Fibroblast of skin of left quadriceps (primary cell): ENCODE measurements at places on chromosomes 13 and 19.

DNA sequence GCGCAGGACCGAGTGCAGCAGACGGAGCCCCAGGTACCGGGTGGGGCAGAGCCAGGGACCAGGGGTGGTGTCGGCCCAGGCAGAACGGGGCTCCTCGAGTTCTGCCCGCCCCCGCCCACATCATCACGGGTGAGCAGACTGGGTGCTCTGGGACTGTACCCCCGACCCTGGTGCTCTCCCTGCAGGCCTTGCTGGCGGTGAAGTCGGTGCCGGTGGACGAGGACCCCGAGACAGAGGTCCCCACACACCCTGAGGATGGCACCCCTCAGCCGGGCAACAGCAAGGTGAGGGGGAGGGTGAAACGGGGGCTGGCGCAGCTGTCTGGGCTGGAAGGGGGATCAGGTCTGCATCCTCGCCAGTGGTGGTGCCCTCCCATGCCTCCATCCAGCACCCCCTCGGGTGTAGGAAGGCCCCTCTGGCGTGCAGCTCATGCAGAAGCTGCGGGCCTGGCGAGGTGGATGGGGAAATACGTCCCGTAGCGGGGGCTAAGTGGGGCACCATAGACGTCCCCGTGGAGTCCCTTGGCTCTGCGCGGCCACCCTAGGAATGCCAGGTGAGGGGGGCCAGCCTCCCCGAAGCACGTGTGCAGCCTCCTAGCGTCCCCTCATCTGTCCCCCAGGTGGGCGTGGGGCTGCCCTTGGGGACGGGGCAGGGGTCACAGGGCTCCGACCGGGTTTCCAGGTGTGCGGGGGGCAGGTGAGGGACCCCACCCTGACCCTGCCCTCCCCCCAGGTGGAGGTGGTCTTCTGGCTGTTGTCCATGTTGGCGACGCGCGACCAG is 6.4 kb downstream of the APC2 start:
- DNase-seq = no peak

DNA sequence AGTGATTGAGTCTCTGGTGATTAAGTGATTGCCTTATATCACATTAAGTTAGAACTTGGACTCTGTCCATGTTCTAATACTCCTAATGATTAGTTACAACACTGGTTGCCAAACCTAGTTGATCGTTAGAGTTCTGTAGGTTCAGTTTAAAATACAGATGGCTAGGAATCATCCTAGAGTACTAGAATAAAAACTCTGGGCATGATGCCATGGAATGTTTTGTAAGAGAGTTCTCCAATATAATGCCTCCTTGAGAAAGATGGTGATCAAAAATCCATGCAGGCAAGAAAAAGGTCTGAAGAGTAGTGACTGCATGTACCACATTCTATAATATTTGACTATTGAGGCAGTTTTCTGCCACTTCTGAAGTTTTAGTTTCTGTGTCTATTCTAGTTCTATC is 176.3 kb downstream of the GPC5 start:
- DNase-seq = no peak

DNA sequence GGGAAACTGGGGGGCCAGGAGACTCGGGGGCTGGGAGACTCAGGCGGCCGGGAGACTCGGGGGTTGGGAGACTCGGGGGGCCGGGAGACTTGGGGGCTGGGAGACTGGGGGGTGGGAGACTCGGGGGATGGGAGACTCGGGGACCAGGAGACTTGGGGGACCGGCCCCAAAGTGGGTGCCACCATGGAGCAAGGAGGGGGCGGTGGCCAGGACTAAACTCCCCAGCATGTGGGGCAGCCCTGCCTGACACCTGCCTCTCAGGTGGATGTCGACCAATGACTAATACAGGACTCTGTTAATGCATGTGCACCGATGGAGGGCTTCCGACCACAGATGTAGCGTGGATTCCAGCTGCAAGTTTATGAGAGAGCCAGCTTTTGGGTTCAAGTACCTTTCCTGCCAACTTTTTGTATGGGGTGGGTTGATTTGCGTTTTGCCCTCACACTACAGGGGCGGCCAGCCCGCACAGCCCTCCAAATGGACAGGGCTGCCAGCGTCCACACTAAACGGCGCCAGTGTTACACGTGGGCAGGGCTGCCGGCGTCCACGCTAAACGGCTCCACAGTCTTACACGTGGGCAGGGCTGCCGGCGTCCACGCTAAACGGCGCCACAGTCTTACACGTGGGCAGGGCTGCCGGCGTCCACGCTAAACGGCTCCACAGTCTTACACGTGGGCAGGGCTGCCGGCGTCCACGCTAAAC is 62.2 kb downstream of the RASA3 start:
- DNase-seq = no peak

GRCh38 chr19:33557196-33557595 is 35.6 kb upstream of the PEPD start:
- DNase-seq = no peak

- no peak for DNase-seq
Observed at GRCh38 chr13:29159871-29160270, 339.7 kb downstream of the MTUS2 start.

DNA sequence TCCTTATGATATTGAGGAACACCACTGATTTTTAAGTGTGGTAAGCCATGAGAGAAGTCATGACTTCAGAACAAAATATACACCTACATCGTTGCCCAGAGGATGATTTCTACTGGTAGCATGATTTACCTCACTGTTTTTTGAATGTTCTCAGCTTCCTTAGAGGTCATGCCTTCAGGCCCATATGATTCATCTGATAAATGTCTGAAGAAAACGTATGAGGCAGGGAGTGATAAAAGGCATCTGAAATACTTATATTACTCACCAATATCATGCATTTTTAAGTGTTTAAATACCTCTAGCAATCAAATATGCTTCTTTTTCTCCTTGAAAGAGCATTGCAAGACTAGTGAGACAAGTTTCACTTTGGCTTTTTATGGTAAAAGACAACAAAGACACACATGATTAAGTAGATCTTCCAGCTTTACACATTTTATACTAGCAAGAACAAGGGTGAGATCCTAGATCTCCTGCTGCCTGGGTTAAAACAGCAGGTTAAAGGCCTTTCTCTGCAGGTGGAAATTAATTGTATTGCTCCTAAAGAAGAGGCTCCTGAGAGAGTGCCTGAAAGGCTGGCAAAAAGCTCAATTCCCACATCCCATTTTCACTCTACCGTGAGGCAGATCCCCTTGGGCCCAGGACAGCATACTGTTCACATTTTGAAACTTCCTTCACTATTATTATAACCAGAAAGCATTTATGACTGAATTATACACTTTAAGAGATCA is 432.4 kb downstream of the SLITRK1 start:
- DNase-seq = peak; percentile 61

- no peak for DNase-seq
Observed at GRCh38 chr19:10416083-10416379, 4.3 kb upstream of the PDE4A start.

DNA sequence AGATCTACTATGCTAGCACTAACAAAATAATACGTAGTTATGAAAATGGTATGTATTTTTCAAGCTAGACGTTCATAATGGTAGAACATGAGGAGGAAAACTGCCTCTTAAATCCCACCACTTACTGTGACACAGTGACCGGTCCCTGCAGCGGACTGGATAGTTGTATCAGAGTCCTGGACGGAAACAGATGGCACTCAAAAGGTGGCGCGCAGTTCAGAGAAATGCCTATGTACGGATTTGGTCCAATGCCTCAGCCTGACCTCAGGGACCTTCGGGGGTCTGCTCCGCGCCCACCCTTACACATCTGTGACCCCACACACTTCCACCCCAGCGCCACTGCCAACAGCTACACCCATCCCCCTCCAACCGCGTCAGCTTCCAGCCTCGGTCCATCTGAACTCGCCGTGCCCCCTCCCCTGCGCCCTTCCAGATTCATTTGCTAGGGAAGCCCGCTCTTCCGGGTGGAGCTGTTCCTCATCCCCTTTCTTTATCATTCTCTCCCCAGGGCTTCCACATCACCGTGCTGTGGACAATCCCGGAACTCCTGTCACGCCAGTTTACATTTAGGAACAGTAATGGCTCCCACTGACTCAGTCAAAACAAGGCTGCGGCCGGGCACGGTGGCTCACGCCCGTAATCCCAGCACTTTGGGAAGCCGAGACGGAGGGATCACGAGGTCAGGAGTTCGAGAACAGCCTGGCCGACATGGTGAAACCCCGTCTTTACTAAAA is 792 bp upstream of the LENG8 start:
- no peak for DNase-seq

GRCh38 chr19:1248139-1248785 is at the start of gene MIDN:
MIDN (plus strand) TSS chr19:1248583; CDS start chr19:1250297, 1,714 bp downstream.
- peak; percentile 68 for DNase-seq

DNA sequence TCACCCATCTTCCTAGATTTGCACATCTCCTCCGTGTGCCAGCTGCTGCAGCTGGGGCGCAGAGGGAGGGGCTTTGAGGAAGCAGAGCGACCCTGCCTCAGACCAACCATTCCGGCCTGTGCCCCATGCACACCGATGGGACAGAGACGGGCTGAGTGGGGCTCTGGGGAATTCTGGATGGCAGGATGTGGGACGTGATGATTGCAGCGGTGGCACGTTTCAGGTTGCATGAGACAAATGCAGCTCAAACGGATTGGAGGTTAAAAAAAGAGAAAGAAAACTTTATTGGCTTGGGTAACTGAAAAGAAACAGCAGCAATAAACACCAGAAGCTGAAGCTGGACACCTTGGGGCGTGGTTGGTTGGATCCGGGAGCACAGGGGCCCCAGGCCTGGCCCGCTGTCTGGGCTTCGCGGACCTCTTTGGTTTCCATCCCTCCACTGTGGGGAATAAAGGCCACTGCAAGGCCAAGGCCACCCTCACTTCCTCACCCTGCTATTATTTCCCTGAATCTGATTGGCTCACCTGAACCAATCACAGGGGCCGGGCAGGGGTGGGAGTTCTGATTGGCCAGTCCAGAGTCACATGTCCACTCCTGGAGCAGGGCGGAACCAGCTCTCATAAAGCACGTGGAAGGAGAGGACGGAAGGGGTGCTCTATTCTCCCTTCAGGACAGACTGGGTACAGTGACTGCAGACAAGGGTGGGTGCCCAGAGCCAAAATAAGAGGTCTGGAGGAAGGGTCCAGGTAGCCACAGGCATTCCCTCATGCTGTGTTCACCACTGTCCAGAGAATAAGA is 6.1 kb upstream of the ZNF787 start:
- no peak for DNase-seq

- no peak for DNase-seq
Observed at GRCh38 chr19:42282819-42283187, 13.8 kb downstream of the CIC start.

GRCh38 chr19:45047188-45047797 is 8.4 kb downstream of the CLASRP start:
- no peak for DNase-seq

DNA sequence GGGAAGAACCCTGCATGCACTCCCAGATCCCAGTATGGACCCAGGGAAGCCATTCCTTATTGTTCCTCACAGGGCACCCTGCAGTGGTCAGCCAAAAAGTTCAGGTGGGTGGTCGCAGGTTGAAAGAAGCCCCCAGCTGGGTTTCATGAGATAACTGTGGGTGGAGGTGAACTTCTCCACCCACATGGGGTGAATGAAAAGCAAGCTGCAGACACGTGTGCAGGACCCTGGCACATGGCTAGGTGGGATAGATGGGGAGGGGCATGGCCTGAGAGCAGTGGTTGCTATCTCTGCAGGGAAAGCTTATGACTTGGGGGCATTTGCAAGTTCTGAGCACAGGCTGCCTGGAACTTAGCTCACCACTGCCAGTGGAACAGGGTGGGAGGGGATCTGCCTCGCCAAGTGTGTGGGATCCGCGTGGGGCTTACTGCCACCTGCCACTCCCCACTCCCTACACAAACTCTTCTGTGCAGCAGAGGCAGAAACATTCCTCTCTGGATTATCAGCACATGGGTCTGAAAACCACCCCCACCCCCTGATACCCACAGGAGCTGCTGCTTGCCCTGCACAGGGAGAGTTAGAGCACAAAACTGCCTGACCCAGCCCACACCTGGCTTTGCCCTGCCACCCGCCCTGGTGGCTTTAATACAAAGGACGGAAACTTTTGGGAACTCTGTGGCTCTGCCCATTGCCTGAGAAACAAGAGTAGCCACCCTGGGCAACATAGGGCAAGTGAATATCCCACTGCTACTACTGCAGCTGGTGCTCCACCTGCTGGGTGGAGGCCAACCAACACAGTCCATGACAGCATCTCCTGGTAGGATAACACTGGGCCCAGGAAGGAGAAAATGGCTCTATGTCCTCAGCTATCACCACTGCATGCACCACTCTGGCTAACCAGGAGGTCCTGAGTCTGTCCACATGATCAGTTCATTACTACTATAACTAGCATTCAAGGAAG is 24.4 kb downstream of the PLA2G4C start:
- DNase-seq = no peak

DNA sequence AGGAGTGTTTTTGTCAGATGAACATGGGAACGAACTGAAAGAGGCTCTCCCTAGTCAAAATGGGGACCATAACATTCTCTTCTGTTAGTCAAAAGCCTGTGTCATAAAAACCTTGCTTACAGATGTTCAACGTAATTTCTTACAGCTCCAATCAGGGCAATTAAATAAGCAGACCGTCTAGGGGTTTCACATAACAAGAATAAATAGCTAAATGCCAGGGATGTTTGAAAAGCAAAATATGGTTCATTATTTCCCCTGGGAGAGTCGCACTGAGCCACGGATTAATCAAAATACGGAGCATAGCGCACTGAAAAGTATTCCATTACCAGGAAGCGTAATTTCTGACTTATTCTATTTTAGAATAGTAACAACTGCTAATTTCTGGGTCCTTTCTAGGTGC is 63.7 kb upstream of the MRI1 start:
- DNase-seq = no peak

GRCh38 chr19:34676697-34677385 is at the start of gene SCGB2B2:
SCGB2B2 (minus strand) TSS chr19:34677159; CDS start chr19:34594563, 82,596 bp downstream.
- no peak for DNase-seq

DNA sequence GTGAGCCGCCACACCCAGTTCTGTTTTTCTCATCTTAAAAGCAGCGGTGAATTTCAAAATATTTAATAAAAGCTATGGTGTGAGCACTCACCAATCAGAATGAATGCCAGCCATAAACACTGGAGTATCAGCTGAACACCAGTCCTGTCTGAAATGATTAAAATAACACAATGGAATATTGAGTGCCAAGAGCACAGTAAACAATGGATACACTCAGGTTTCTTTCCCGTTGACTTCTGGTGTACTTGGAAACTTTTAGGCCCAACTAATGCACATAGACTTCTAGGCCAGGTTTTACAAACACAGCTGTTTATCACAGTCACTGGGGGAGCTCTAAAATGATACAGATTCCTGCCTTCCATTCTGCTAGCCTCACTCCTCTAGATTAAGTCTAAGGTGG is 68.3 kb downstream of the SLC6A16 start:
- no peak for DNase-seq

- DNase-seq = no peak
Observed at GRCh38 chr19:15159251-15159650, 41.5 kb downstream of the NOTCH3 start.
